GM23248 (cell line): ENCODE measurements at places on chromosomes 6 and 20.

GRCh38 chr6:150156460-150156859 is 13.6 kb downstream of the PPP1R14C start:
- DNase-seq: no peak

GRCh38 chr20:6164421-6165341 is 41.9 kb upstream of the FERMT1 start:
- peak; percentile 29 for DNase-seq

GRCh38 chr20:3107464-3108025 is 23.0 kb upstream of the AVP start:
- DNase-seq: no peak

DNA sequence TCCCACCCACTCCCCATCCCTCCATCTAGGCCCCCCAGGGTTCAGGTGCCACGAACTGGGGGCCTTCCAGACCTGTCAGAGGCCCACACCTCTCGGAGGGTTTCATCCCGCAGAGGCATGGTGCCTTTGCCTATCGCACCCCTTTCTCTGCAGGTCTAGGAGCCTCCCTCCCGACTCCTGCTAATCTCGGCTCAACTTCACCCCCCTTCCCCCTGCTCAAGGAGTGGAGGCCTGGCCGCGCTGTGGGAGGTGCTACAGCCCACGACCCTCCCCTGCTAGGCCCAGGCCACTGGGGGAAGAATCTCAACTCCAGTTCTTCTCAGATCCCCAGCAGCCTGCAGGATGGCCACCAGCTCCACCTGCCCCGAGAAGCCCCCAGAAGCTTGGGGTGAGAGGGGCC is at the start of gene TULP1:
TSS of gene TULP1 (minus strand) at position 157 of the 400 bp plus-strand sequence. CDS start at position 119, 38 bp downstream.
- no peak for DNase-seq

GRCh38 chr6:447381-448165 is 56.0 kb downstream of the IRF4 start:
- DNase-seq: no peak

DNA sequence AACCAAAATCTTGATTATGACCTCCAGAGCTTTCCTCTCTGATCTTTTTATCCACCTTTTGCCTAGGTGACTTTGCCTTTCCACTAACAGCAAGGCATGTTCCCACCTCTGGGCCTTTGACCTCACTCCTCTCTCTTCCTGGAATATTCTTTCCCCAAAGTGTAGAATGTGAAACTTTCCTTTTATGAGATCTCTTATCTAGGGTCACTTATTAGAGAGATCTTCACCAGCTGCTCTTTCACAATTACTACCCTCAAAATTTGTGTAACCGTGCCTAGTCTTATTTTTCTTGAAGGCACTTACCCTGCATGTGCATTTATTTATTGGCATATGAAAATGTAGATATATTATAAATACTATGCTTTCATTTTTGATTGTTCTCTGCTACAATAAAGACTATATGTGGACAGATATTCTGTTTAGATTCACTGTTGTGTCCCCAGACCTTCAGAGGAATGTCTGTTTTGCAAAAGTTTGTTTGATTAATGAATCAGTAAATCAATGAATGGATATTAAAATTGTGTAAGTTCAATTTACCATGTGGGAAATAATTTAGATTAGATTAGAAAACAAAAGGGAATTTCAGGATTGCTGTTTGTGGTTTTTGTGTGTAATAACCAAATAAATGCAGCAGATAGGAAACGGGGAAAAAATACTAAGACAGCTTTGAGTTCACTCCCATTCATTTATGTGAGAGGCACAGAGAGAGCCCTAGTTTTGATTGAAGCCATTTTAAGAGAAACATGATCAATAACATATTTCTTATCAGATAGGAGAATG is 207.0 kb downstream of the ADGB start:
- DNase-seq: no peak

GRCh38 chr6:7726416-7727085 is 652 bp downstream of the BMP6 start:
- DNase-seq: peak; percentile 47

DNA sequence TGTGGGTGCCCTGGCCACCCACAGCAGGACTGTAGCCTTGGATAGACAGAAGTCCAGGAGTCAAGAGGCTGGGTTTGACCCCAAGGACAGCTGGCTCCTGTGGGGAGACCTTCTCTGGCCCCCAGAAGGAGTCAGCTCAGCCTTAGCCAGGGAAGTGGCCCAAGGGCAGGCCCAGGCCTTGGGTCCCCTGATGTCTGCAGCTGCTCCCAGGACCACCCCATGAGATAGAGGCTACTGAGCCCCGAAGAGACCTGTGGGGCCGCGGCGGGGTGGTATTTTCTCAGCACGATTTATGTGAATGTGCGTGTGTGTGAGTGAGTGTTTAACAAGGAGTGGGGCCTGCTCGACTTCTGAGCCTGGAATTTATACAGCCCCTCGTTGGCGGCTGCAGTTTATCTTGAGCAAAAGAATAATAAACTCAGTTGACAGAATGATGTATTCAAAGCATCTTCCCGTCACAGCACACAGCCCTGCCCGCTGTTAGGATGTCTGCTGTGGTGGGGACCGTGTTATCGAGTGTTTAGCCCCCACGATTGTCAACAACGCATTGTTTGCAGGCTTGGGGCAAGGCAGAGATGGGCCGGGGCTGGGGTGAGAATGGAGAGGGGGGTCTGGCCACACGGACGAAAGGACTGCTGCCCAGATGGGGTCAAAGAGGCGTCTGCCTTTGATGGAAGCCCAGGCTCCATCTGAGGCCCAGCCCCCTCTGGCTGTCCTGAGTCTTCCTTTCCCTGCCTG is 163.3 kb downstream of the VEGFA start:
- no peak for DNase-seq

DNA sequence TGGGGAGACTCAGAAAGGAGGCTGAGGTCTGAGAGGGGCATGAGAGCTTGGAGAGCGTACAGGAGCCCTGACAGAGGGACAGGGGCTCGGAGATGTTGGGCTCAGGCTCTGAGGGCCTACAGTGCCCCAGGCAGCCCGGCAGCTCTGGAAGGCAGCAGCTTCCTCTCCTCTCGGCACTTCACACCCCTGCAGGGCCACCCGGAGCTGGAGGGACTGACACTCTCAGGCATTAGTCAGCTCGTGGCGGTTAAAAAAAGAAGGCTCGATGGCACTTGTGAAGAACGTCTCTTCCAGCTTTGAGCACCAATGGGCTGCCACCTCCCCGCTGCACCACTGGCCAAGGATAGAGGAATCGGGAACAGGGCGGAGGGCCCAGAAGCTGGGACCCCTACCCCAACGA is 62.6 kb upstream of the SIRPA start:
- no peak for DNase-seq

- no peak for DNase-seq
These were observed 67.5 kb downstream of the RNGTT start for GRCh38 chr6:88895911-88896310.

- DNase-seq: peak; percentile 22
These were observed 253.4 kb downstream of the PRL start for GRCh38 chr6:22043284-22043962.

DNA sequence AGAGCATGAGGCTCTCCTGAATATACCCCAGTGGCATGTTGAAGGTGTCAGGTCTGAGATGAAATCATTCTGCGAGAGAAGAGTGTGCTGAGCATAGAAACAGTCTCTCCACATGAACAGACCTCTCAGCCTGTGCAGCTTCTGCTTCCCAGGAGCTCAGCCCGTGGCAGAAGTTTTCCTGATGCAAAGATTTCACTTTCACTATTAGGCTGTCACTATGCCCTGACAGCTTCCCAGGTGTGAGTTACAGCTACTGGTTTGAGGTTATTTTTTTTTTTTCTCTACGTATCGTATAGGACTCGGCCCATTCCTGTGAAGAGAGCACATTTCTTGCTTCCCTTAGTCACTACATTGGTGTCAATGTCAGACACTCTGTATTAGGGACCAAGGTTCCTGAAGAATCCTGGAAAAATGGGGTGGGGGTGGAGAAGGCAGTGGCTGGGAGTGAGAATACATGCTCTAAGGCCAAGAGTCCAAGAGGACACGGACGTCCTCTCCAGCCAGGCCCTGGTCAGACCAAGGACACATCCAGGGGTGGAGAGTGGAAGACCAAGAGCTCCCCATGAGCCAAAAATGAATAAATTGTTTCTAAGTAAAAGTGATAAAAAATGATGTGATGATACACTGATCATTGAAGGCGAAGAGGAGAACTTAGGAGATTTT is 121.2 kb upstream of the AKAP12 start:
- DNase-seq: no peak

DNA sequence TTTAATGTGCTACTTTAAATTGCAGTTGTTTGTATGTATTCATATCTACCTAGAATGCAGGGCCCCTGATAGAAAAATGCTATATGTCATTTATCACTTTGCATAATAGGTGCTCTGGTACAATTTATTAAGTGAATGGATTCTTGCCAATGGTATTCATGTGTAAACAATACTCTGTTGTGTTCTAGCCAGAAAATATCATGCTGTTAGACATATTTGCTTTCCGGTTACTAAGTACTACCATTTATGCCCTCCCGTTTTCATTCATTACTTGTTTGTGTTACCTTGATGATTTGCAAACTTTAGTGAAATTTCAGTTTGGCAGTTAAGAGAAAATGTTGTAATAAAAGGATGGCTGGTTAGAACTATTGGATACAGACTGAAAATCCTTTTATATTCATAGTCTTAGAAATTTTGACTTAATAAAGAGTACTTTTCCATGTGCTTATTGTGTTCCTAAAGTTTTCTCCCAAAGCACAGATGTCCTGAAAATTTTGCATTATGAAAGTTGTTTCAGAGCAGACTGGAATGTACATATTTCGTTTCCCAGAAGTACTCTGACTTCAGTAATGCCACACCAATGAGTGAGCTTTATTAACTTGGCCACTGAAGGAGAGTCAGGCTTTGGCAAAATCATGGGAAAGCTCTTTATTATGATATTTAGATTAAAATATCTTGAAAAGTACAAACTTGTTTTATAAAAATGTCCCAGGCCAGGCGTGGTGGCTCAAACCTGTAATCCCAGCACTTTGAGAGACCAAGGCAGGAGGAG is 31.5 kb downstream of the RPF2 start:
- DNase-seq: no peak

DNA sequence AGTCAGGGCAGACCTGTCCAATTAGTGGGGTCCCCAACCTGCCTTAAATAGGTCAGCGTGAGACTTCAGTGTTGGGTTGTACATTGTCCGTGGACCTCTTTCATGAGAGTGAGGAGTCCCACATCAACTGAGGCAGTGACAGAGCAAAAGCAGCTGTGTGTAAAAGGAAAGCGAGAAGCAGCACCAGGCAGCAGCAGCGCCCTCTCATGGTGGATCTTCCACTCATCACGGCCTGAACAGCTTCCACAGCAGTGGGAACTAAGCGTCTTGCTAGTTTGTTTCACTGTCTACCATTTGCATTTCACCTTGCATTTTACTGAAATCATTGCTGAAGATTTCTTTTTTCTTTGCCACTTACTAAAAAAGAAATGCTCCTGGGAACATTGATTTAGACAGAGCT is 333.8 kb downstream of the PKHD1 start:
- no peak for DNase-seq

DNA sequence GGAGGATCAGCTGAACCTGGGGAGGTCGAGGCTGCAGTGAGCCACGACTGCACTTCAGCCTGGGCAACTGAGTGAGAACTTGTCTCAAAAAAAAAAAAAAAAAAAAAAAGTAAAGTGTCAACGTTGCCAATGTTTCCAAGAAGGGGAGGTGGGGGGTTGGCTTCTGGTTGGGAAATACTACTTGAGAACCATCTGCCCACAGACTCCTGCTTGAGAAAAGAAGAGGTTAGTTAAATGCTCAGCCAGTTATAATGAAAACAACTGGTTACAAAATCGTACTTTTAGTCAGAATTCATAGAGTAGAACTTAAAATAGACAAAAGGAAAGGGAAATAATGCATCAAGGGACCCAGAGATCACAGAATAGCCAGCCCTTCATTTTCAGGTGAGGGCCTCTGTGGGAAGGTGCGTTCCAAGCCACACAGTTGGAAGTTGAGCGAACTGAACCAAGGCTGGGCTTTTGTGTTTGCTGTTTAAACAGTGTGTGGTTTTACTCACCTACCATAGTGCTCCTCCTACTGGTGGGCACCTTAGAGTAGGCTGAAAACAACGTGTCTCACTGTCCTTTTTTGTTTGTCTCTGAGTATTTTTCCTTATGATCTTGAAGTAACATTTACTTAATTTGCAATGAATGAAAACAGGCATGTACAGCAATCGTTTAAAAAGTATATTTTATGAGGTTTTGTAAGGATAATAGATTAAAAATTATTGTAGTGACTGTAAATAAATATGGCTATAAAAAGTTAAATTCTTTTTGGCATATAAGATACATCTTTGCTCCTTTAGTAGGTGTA is 200.7 kb downstream of the BCAS1 start:
- peak; percentile 83 for DNase-seq

DNA sequence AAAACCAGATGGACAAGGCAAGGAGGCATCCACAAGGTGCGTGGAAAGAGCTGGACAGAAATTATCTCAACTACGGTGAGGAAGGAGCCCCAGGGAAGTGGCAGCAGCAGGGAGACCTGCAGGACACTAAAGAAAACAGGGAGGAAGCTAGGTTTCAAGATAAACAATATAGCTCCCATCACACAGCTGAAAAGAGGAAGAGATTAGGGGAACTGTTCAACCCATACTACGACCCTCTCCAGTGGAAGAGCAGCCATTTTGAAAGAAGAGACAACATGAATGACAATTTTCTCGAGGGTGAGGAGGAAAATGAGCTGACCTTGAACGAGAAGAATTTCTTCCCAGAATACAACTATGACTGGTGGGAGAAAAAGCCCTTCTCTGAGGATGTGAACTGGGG is 26.8 kb downstream of the TRMT6 start:
- DNase-seq: no peak

- no peak for DNase-seq
These were observed 373.7 kb downstream of the DOK5 start for GRCh38 chr20:54848984-54849538.

DNA sequence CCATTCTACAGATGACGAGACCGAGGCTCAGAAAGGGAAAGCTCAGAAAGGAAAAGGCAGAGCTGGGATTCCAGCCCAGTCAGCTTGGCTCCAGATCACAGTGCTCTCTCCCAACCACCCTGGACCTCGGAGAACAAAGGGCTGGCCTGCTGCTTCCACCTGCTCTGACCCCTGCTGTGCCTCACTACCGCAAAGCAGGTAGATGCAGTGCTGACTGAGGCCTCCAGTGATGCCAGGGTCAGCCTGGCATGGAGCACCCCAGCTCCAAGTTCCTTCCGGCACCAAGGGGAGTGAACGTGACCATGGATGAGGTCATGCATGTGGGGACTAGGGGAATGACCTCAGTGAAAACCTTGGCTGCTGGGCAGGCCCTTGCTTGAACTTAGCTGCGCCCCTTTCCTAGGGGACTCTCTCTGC is 20.7 kb upstream of the TLDC2 start:
- peak; percentile 54 for DNase-seq

GRCh38 chr6:22765015-22765414 is 195.6 kb downstream of the HDGFL1 start:
- peak; percentile 6 for DNase-seq

- DNase-seq: no peak
These were observed 67.6 kb upstream of the MPC1 start for GRCh38 chr6:166450167-166450873.

DNA sequence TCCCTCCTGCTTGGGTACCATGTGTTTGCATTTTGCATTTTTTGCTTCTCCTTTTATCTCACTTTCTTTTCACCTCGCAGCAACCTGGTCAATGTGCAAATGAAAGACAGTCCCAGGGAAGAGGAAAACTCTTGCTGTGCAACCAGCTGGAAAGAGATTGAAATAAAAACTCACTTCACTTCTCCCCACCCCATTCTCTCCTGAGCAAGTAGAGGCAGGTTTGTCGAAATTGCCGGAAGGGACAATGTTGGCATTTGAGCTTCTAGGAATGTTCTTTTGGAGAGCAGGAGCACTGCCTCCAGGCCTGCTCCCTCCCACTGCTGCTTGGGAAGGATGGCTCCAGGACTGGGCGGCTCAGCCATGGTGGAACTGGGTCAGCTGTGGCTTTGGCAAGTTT is 30.6 kb downstream of the KCNG1 start:
- no peak for DNase-seq

- DNase-seq: no peak
These were observed 101.3 kb upstream of the SULF2 start for GRCh38 chr20:47886454-47887041.
